ENCODE measurements at places on chromosomes 1 and 21.
A peak's percentile ranks its signal among the peaks of the same experiment; 100 is the strongest.

DNA sequence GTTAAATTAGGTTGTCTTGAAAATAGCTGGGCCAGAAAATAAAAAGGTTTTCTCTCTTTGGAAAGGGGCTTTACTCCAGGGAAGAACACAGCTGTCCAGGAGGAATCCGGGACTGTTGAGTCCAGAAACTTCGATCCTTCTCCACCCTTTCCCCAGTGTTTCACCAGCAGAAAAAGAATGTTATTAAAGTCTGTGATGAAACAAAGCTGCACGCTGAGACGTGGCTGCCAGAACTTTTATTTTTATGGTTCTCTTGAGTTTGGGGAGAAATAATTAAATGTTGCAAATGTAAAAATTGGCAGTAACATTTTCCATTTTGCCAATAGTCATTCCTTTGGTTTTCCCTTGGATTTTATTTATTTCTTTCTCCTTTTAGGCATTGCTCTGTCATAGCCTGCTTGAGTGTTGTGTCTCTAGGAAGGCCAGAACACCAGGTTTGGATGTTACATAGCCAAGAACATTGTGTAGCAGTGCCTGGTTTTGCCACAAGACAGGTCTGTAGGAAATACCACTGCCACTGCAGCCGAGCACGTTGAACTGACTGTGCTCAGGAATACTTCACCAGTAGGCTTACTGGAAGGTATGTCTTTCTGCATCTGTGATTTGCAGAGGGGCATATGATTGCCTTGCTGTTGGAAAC is 87.4 kb downstream of the ROR1 start:
- DNase-seq = no peak

- peak; percentile 91 for DNase-seq
These were observed 6.5 kb upstream of the GLRX2 start for GRCh38 chr1:193111641-193112090.

- DNase-seq = peak; percentile 23
These were observed 209.7 kb upstream of the VAMP3 start for GRCh38 chr1:7561331-7561921.

DNA sequence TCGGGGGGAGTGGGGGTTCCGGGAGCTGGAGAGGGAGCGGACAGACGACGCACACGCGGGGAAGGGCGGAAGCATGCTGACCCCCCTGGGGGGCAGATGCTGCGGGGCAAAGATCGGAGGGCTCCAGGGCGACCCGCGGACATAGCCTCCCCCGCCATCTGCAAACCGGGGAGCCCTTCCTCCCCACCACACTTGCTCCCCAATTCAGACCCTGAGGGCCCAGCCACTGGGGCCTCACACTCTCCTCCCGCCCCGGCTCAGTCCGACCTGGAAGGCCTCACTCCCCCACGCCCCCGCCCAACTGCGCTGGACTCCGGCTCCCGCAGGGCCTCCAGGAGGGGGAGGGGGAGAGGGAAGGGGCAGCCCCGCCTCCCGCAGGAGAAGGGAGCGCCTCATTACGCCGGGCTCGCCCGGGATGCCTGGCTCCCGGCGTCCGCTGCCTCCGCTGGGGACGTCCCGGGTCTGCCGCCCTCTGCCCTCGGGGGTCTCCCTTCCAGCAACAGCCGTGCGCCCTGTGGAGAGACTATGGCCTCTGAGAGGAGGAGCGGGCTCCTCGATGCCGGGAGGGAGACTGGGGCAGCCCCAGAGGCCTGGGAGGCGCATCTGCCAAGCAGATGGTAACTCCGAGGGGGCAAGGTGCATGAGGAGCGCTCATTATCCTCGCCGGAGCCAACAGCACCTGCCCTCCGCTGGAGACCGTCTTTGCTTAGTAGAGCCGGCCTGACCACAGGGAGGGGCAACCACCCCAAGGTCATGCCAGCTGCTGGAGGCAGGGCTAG is 636 bp upstream of the CAMK2N1 start:
- DNase-seq = peak; percentile 61

DNA sequence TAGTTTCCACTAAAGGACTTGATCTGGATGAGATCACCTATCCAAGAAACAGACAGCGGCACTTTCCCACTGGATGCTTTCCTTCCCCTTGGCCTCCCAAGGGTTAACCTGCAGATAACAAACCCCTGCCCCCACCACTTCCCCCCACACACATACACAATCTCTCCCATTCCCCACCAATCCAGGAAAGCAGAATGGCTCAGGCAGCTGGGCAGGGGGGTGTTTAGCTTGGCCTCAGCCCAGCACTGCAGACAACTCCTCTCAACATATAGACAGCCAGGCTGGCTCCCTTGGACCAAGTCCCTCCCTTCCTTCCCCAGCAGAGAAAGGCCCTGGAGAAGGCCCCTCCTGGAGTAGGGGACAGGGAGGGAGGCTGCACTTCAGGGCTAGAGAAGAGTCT is 24.6 kb downstream of the PLEKHA6 start:
- peak; percentile 27 for DNase-seq

GRCh38 chr1:39655578-39656268 is 16.2 kb downstream of the NT5C1A start:
- no peak for DNase-seq

DNA sequence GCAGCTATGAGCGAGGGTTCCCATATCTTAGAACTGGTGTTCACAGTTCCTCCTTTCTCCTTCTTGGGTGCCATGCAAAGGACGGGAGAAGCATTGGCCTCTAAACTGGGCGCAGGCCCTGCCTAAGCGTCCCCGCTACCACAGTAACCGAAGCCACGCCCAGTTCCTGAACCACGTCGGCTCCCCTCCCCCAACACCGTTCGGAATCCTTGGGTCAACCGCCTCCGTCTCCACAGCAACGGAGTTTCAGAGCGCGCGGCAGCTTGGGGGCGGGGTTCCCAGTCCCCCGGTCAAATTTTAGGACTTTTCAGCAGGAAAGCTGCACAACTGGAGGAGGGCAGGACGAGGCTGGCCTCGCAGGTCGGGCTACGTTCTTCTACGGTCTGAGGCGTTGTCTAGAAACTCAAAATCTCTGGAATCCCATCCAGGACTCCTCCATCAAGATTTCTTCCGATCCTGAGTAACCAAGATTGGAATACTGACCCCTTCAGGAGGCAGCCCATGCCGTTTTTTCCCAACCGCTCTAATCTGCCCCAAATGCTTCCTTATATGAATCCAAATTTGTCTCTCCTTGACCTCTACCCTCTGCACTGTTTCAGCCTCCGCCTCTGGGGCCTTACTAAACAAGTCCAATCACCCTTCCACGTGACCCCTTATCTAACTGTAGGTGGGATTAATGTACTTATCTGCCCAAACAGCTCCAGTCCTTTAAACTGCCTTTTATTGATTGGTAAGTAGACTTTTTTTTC is at the start of gene SPAG17:
TSS of gene SPAG17 (minus strand) at position 145 of the 749 bp plus-strand sequence. CDS start at position 74, 71 bp downstream.
- DNase-seq = peak; percentile 61

DNA sequence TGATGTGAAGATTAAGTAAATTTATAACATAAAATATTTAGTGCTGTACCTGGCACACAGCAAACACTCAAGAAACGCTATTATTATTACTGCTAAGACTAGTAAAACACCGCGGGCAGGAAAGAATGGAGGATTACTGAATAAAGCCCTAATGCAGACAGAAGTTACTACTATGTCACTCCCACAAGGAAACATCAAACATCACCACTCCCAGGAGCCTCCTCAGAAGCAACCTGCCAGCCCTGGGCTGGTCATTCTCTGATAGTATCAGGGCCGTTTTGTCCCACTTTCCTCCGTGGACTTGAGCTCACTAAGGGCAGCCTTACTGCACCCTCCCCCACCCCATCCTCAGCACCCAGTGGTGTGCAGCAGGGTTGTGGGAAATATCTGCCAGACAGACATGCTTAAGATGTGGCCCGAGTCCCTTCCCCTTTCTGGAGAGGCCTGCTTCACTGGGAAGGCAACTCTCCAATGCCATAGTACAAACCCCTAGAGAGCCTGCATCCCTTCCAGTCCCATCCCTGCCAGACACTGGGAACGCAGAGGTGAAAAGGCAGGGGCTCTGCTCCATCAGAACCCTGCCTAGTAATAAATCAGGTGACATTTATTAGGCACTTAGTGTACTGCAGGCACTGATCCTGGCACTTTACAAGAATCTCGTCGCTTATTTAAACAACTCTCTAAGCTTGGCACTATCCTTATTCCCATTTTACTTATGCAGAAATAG is 41.7 kb upstream of the ECE1 start:
- DNase-seq = no peak

DNA sequence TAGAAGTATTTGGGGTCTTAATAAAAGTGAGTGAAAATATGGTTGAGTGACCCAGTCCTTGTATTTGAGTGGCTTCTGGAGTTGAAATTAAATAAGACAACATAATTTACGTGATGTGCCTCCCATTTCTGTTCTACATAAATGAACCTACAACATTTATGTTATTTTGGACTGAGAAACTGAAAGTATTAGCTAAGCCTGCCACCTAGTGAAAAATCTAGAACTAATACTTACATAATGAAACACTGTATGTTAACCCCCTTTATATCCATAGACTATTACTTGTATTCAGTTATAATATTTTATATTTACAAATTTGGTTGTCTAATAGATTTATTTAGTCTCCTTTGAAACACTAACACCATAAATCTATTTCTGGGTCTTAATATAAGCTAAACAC is 298.9 kb downstream of the KCNT2 start:
- DNase-seq = peak; percentile 72

DNA sequence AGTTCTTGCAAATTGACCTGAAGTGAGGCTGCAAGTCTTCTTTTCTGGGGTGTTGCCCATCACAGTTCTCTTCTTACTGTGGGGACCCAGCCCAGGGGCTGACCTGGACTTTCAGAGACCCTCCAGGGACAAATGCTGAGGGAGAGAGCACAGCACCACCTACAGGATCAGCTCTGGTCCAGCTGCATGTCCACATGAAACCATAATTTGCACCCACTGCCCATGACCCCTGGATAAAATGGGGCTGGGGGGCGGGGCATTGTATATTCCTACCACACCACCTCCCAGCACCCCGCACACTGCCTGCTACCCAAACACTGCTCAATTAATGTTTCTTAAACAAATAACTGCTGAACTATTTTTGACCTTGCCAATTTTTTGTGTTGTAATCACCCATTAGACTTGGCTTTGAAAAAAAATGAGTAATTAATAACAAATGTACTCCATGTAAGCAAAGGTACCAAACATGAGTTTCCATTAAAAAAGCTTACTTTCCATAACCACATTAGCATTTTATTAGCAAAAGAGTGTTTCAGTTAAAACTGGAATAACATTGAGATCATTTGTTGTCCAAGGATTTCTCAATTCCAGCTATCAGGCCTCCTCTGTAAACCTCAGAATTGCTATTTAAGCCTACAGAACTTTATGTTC is 168.0 kb upstream of the RAB4A start:
- DNase-seq = peak; percentile 5

- no peak for DNase-seq
These were observed 2.7 kb upstream of the SDHB start for GRCh38 chr1:17056551-17056950.

GRCh38 chr1:44361478-44361877 is 6.4 kb upstream of the ERI3 start:
- peak; percentile 22 for DNase-seq

GRCh38 chr1:113981962-113982931 is 3.0 kb downstream of the OLFML3 start:
- DNase-seq = peak; percentile 90

GRCh38 chr1:193221651-193222050 is 35.2 kb upstream of the B3GALT2 start:
- DNase-seq = no peak

DNA sequence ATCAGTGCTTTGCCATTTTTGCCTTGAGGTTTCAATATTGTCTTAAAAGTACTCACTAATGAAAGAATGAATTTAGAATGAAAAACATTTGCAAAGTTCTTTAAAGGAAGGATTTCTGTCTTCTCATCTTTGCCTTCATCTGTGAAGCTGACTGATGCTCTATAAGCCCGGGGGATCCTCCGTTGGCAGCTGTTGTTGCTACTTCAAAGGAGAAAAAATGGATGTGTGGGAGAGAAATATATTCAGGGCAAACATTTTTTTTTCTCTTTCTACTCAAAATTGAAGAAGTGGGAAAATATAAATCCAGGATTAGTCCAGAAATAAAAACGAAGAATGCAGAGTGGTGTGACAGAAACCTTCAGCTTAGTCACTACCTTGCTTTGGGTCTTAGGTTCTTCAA is 142.5 kb downstream of the OLFM3 start:
- DNase-seq = no peak

- no peak for DNase-seq
These were observed 367.5 kb upstream of the C1orf174 start for GRCh38 chr1:4267381-4268261.

DNA sequence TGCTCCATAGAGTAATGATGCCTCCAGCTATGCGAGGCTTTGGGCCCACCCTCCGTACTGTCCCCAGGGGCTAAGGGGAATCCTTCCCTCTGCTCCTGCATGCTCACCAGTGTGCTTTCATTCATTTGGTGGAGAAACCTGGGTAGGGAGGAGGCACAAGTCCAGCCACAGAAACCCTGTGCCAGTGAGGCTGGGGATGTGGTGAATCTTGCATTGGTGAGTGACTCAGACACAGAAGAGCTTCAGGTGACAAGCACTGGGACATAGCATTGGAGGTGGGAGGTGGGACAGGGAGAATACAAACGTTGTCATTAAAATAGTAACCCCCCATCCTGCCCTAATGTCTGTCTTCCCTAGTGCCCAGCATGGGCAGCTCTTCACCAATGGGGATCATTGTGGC is 5.2 kb downstream of the FCGR2A start:
- no peak for DNase-seq

DNA sequence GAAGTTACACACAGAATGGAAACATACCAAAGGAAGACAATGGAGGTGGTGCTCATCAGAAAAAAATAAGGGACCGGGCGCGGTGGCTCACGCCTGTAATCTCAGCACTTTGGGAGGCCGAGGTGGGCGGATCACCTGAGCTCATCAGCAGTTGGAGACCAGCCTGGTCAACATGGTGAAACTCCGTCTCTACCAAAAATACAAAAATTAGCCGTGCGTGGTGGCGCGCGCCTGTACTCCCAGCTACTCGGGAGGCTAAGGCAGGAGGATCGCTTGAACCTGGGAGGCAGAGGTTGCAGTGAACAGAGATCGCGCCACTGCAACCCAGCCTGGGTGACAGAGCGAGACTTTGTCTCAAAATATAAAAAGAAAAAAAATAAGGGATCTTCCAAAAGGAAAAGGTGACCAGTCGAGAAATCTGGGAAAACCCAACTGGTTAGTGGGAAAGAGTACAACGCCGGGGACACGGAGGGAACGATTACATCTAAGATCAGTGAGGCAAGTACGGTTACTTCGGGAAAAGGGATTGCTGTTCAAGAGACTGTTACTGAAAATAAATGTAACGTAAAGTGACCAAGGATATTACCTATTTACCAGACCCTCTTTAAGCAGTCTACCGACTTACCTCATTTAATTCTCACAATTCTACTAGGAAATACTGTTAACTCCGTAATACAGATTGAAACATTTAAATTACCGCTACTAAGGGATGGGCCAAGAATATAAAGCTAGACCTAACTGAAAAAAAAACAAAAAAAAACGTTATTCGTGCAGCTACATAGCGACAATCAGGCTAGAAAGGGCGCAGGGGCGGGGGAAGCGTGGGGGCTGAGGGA is 822 bp downstream of the CCT3 start:
- no peak for DNase-seq

All from fibroblast of pulmonary artery (primary cell).